Thoracic aorta (tissue), 2 donors: ENCODE measurements at places on chromosomes 2 and 18. TPM values are rescaled to one million over a fixed set of nuclear protein-coding genes. Genes with fewer than 3 reads are reported as not detected.

GRCh38 chr2:219045937-219046550 lies 4.7 kb upstream of the CFAP65 start:
- no peak overlapping the region for H3K4me3 ChIP-seq
- H3K27ac ChIP-seq, result no peak overlapping the region
- no peak for DNase-seq
- H3K4me1 ChIP-seq, result no peaks in the 10 kb centered on the region
- no peaks in the 10 kb centered on the region for H3K36me3 ChIP-seq
- H3K27me3 ChIP-seq, result no peaks in the 10 kb centered on the region

DNA sequence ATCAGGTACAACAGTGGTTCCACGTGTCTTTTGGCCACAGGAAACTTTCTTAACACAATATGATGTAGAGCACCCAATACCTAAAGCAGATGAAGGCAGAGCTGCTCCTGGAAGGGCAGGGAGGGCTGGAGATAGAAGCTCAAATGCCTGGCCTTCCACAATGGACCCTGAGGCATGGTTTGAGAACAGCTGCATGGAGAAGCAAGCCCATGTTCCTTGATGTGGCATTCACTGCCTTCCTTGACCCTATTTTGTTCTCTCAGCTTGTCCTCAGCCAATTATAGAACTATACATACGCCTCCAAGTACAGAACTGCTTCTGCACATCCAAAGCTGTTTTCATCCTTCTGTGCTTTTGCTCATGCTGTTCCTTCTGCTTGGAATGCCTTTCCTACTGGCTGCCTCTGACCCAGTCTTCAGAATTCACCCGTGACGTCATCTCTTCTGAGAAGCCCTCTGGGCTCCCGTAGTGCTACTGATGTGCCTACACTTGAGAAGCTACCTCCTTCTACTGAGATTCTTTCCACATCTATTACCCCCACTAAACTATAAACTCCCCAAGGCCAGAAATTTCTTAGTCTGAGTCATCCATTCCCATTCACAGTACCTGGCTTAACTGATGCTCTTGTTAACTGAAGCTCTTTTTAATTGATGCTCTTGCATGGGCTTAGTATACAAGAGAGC lies 69.9 kb downstream of the CHRNA1 start:
- no peak overlapping the region for H3K4me3 ChIP-seq
- H3K36me3 ChIP-seq, result no peaks in the 10 kb centered on the region
- no peaks in the 10 kb centered on the region for H3K27me3 ChIP-seq
- no peak overlapping the region for H3K27ac ChIP-seq
- no peaks in the 10 kb centered on the region for H3K4me1 ChIP-seq
- DNase-seq, result no peak

DNA sequence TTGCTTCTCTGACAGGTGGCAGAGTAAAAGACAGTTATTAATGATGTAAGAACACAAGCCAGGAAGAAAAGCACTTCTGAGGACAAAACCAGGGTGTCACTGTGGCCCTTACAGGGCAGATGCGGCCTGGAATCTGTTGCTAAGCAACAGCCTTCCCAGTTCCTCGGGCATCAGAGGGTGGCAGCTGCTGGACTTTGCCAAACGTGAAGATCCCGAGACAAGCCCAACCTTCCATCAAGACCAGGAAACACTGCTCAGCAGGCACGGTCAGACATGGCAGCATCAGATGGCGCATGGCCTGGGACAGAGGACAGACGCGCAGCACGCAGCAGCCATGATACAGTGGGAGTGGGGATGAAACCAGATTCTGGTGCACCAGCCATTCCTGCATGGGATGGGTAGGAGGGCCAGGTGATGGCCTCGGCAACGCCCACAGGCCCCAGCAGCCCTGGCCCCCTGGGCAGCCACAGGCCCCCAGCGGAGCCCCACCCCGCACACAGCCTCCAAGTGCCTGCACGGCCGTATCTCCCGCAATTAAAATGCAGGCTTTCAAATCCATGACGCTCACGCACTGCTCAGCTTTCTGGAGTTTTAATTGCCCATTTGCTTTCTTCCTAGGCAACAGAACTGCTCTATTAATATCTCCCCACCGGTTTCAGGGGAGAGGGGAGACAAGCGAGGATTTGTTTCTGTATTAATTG lies 89.0 kb downstream of the EIPR1 start:
- no peak overlapping the region for H3K27ac ChIP-seq
- H3K4me1 ChIP-seq, result no peaks in the 10 kb centered on the region
- no peaks in the 10 kb centered on the region for H3K27me3 ChIP-seq
- H3K36me3 ChIP-seq, result no peaks in the 10 kb centered on the region
- no peak overlapping the region for H3K4me3 ChIP-seq
- DNase-seq, result no peak

- H3K4me3 ChIP-seq, result no peak overlapping the region
- no peaks in the 10 kb centered on the region for H3K36me3 ChIP-seq
- no peaks in the 10 kb centered on the region for H3K27me3 ChIP-seq
These were observed 258.0 kb downstream of the MTX2 start for GRCh38 chr2:176526995-176527901.

DNA sequence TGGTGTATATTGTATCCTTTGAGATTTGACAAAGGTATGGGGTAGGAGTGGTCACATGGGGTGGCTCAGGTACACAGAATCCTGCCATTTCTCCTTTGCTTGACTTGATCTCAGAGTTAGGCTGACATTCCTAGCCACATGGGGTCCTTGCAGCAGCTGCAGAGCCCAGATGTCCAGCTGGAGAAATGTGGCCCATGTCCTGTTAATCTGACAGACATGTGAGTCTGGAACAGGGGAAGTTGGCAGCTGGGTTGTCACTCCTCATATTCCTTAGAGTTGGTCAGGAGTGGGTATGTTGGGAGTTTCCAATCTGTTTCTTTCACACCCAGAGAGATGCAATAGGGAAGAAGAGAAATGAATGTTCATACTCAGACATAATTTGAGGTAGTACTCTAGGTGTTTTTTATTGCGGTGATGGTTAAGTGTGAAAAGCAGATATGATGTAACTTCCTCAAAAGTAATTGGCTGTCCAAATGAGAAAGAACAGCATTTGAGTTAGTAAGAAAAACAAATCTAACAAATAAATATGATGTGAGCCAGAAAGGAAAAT lies 402.6 kb upstream of the MEIS1 start:
- no peaks in the 10 kb centered on the region for H3K27me3 ChIP-seq
- no peak overlapping the region for H3K27ac ChIP-seq
- H3K4me3 ChIP-seq, result no peak overlapping the region

- no peaks in the 10 kb centered on the region for H3K4me1 ChIP-seq
- H3K36me3 ChIP-seq, result no peaks in the 10 kb centered on the region
- H3K27me3 ChIP-seq, result no peaks in the 10 kb centered on the region
- DNase-seq, result no peak
- no peak overlapping the region for H3K27ac ChIP-seq
These were observed 26.8 kb downstream of the YES1 start for GRCh38 chr18:785242-785641.

DNA sequence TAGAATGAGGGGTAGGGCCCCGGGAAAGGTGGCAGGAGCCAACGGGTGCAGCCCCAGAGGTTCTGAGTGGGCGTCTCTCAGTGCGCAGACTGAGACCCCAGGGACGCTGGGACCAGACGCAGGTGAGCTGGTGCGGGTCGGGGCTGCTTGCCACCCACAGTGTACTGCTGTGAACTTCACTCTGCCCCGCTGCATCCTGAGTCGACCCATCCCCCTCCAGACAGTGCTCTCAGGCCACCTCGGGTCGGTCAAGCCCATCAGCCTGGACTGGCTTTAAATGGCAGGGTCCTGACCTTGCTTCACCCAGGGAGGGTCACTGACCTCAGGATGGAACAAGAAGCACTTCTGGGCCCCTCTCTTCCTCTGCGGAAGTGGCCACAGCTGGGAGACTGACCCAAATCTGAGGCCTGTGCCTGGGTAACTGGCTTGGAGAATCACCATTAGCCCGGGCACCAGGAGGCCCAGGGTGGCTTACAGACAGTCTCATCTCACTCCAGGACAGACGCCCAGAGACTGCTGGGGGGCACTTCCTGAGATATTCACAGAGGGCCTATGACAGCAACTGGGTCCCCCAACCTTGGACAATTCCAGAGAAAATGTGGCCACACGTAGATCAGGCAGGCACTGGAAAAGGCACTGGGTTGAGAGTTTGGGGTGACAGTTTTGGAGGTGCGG lies 23.7 kb upstream of the BOK start:
- no peak overlapping the region for H3K27ac ChIP-seq
- no peaks in the 10 kb centered on the region for H3K4me1 ChIP-seq
- DNase-seq, result no peak
- H3K4me3 ChIP-seq, result no peak overlapping the region
- H3K36me3 ChIP-seq, result no peaks in the 10 kb centered on the region

GRCh38 chr2:12376025-12376424 lies 340.7 kb upstream of the TRIB2 start:
- no peak for DNase-seq
- no peak overlapping the region for H3K27ac ChIP-seq
- H3K4me1 ChIP-seq, result no peaks in the 10 kb centered on the region
- H3K36me3 ChIP-seq, result no peaks in the 10 kb centered on the region
- H3K4me3 ChIP-seq, result no peak overlapping the region

The OTOS gene
- total RNA-seq, result not detected

The GALNT5 gene
- total RNA-seq, result 3.7 TPM

The SIX2 gene
- 13.5 TPM for total RNA-seq

The ERMN gene
- not detected for total RNA-seq
